ENCODE measurements at places on chromosomes 11 and 22.

GRCh38 chr11:79055856-79056631, 384.8 kb downstream of the TENM4 start:
- DNase-seq = peak; percentile 39

GRCh38 chr11:121741761-121742361, 289.1 kb upstream of the SORL1-AS1 start:
- no peak for DNase-seq

- DNase-seq = no peak
Measured at GRCh38 chr11:83093634-83094033, 21.9 kb upstream of the RAB30 start.

DNA sequence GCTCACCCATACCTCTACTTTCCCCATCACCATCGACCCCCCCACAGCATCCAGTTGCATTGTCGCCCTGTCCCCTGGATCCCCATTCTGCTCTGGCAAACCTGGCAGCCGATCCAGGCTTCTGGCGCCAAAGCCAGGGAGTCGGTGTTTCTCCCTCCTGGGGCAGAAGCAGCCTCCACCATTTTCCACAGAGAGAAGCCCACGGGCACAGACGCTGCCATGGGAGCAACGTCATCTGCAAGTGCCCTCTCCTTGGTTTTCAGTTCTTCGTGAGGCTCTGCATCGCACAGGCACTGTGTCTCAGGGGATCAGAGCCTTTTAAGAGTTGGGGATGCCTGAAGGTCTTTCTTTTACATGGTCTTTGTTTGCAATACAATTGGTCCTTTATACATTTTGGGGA, 2.3 kb downstream of the YPEL4 start:
- no peak for DNase-seq

DNA sequence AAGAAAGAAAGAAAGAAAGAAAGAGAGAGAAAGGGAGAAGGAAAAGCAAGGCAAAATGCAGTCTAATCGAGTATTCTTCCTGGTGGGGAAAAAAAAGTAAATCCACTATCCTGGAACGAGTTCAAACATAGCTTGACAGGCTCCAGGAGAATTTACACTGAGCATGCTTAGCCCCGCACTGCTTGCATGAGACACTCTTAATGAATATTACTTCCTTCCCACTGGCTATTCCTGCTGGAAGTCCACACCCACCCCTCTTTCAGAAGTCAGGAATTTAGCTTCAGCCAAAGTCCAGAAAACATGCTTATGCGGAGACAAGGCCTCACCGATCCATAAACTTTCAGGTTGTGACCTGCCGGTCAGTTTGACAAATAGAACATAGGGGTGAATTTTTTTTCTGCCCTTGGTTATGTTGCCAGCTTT, 251.8 kb upstream of the BLID start:
- DNase-seq = no peak

GRCh38 chr11:86134580-86135318, 65.9 kb upstream of the PICALM start:
- no peak for DNase-seq

GRCh38 chr11:121656328-121657090, 203.7 kb upstream of the SORL1-AS1 start:
- DNase-seq = no peak

- DNase-seq = no peak
Measured at GRCh38 chr22:17868771-17869170, 94.5 kb upstream of the BID start.

DNA sequence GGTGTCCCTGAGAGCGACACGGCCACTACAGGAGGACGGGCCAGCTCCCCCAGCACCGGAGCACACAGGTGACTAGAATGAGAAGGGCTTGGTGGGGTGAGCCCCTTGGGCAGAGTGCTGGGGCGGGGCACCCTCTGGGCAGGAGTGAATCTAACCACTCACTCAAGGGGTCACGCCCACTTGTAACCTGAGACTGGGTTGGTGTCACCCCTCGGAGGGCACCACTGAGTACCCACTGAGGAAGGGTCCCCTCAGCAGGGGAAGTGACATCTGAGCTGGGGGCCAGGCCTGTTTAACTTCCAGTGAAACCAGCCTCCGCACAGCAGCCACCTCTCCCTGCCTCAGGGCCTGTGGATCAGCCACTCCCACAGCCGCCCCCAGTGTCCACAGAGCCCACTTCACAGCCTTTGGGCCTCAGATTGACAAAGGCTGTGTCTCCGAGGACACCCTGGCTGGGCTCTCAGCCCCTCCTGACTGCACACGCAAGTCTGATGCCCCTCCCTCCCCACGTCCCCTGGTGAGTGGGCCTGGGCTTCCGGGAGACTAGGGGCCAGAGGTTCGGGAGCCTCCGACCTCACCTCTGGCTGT, 5.6 kb downstream of the GATD1 start:
- no peak for DNase-seq

- DNase-seq = peak; percentile 43
Measured at GRCh38 chr11:47797633-47798032, 30.5 kb upstream of the FNBP4 start.

GRCh38 chr11:120181376-120181975, 29.4 kb upstream of the OAF start:
- no peak for DNase-seq

DNA sequence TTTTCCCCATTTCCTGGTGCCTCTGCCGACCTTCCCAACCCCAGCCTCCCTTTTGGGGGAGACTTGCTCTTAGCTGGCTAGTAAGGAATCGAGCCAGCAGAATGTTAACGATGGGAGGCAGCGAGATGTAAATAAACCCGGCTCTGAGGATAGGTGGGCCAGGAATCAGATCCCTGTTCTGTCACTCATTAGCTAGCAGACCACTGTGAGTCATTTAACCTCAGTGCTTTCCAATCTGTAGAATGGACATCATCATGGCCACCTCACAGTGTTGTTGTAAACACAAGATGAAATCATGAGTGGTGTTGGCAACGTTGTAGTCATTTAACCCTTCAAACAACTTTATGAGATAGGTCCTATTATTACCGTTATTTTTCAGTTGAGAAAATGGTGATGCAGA, 208.6 kb downstream of the KIRREL3 start:
- DNase-seq = no peak

DNA sequence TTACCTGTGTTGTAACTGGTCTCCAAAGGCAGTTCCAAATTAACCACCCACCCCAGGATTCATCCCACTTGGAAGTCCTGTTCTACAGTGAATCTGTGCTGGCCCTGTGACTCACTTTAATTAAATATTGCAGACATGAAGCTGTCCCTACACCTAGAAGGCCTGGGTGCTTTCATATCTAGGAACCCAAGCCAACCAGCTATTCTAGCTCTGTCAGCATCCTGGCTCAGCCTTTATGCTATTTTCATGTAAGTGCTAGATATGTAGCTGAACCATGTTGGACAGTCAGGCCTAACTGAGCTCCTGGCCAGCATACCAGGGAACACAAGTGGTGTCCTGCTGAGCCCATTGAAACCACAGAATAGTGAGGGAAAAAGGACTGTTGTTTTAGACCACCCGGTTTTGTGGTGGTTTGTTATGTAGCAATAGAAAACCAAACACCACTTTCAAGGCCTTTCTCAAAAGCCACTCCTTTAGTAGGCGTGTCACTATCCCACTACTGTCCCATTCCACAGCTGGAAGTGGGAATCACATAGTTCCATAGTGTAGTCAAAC, 30.3 kb downstream of the CNTF start:
- no peak for DNase-seq

DNA sequence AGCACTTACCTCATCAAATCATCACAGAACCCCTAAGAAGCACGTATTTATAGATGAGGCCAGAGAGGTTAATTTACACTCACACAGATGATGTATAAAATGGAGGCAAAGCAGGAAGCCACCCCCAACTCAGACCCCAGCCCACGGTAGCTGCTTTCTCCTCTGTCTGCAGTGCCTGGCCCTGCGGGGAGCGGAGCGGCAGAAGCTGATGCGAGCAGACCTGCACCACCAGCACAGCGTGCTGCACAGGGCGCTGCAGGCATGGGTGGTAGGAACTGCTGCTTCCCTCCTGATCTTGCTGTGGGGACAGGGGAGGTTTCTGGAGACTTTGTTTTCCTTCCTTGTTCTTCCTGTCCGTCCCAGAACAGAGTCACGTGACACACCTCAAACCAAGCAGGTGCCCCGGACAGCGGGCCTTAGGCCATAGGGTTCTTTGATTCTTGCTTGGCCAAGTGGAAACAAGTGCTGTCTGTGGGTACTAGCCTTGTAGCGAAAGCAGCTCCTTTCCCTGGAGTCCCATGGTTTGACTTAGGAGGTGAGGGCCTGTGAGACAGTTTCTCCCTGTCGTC, 57.8 kb downstream of the PISD start:
- DNase-seq = no peak

GRCh38 chr11:128497061-128497775, 90.1 kb downstream of the ETS1 start:
- peak; percentile 97 for DNase-seq

GRCh38 chr11:114169321-114169749, 109.8 kb downstream of the ZBTB16 start:
- no peak for DNase-seq

GRCh38 chr11:1194231-1194976, 28.5 kb upstream of the MUC5B start:
- DNase-seq = no peak

DNA sequence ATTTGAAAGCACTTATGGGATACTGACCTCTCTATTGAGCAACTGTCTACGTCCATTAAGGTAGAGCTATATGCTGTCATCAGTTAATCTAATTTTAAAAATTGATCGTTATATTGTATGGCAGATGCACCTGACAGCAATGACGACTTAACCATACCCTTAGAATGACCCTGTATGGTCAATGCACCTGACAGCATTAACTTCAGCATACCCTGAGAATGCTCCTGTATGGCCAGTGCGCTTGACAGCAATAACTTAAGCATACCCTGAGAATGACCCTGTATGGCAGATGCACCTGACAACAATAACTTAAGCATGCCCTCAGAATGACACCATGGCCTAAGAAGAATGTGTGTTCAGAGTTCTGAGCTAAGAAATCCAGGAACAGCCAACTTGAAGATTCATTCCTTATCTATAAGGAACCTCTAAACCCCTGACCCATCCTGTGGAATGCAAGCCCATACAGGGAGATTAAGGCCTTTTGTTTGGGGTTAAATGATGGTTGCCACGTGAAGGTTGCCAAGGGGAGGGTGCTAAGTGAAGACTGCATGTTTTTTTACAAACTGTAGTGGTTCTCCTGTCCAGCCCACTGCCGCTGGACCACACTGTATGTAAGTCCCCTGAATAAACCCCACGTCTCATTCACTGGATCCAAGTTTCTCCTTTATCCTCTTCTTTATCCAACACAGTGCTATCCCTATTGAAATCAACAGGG, 138.3 kb downstream of the GUCY1A2 start:
- no peak for DNase-seq

GRCh38 chr11:75087319-75088305, 9.1 kb downstream of the OR2AT4 start:
- no peak for DNase-seq

GRCh38 chr11:60469723-60470122, 14.1 kb downstream of the MS4A1 start:
- DNase-seq = no peak

DNA sequence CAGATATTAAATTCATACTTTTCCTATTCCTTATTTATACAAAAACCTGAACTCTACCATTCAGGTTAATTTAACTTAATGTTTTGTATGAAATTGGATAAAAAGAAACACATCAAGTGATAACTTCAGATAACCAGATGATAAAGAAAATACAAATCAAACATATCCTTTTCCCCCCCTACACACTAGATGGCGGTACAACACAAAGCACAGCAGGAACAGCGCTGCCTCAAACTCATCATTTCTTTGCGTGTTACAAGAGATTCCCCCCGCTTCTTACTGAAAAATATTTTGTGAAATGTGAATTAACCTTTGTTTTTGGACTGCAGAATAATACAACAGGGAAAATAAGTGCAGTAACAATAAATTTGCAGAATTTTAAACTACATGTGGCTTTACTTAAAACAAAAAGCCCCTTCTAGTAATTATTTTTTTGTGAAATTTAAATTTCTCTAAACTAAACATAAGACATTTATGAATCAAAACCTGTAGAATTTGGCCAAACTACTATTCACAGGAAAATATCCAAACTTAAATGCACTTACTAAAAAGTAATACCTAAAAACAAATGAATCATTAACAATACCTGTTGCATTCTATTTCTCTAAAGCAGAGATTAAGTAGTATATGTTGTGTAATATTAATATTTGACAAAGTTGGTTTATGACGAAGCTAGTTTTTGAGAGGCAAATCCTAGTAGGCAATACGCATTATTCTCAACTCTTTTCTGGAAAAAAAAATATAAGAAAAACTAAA, 74.4 kb downstream of the ARHGAP32 start:
- DNase-seq = peak; percentile 32

DNA sequence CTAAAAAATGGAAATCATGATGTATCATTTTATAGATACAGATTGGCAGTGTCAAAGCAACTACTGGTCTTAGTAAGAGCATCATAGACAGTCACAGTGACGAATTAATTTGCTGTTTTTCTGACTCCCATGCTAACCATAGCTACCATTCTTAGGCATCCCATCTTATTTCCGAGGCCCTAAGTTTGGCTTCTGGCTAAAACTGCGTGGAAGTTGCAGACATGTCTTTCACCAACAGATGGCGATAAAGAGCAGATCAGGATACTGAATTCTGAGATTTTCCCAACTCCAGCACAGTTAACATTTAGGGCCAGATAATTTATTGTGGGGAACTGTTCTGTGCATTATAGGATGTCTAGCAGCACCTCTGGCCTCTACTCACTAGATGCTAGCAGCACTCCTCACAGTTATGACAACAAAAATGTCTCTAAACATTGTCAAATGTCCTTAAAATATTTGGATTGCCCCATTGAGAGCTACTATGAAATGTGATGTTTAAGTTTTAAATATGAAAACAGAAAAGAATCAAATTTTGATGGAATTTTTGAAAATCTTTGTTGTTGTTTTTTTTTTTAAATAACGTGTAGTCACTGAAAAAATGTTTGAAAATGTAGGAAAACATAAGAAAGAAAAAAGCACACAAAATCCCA, 16.3 kb downstream of the OR2AG2 start:
- DNase-seq = no peak

GRCh38 chr11:18271206-18271605, 5.1 kb downstream of the SAA1 start:
- no peak for DNase-seq

DNA sequence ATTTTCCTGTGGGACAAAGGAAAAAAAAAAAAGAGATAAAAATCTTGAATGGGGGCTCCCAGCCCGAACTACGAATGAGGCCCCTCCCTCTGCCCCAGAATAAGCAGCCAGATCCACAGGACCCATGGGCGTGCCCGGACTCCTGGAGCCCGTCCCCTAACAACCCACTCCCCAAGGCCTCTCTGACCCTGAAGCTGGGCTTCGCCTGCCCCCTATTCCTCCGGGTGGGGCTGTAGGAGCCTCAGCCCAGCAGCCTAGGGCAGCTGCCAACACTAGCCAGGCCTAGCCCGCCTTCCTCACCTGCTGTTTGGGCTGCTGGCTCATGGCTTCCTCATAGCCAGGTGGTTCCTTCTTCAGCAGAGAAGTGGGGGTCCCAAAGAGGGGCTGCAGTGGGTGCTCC, 46.6 kb downstream of the SGSM3 start:
- DNase-seq = no peak

DNA sequence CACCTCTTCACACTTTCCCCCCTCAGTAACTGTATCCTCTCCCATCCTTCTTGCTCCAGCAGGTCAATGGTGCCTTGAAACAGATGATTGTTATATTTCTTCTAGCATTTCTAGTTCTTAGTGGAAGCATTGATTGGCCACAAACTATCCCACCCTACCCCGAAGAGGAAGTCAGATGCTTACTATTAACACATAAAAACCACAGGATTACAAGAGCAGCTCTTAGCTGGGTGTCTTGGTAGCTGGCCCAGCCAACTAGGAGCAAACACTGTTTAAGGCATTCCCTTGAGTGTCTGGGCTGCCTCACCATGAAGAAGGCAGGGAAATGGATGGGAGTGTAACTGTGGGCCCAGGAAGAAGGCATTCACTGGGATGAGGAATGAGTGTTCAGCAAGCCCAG, 176.6 kb downstream of the GRIK4 start:
- DNase-seq = no peak

All from HS-5 (cell line).